ENCODE measurements at places on chromosomes 5 and 9.
A peak's percentile ranks its signal among the peaks of the same experiment; 100 is the strongest.

DNA sequence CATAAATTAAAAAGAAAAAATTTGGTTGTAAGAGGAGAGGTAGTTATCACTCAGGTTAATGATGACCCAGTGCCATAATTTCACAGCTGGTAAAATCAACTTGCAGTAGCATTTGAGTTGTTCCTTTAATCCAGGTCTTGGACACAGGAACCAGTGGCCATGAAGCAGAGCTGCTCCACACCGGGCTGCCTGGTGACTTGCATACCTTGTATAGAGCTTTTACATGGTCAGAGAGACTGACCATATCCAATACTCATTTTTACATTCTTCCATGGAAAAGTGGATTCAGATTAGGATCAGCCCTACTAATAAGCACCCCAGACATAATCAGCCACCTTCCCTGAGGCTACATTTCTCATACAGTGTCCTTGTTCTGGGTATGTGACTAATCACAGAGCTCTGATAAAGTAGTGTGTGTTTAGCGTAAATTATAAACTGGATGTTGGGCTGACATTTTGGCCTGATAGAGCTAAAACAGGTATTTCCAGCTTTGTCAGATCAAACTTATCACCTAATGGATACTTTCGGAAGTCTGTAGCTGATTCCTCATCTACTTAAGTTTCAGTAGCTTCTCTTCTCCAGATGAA is 77.0 kb upstream of the ZSWIM6 start:
- no peak for DNase-seq
- H3K27ac ChIP-seq = no peak overlapping the region
- H3K36me3 ChIP-seq = no peaks in the 10 kb centered on the region
- no peak overlapping the region for H3K4me3 ChIP-seq

DNA sequence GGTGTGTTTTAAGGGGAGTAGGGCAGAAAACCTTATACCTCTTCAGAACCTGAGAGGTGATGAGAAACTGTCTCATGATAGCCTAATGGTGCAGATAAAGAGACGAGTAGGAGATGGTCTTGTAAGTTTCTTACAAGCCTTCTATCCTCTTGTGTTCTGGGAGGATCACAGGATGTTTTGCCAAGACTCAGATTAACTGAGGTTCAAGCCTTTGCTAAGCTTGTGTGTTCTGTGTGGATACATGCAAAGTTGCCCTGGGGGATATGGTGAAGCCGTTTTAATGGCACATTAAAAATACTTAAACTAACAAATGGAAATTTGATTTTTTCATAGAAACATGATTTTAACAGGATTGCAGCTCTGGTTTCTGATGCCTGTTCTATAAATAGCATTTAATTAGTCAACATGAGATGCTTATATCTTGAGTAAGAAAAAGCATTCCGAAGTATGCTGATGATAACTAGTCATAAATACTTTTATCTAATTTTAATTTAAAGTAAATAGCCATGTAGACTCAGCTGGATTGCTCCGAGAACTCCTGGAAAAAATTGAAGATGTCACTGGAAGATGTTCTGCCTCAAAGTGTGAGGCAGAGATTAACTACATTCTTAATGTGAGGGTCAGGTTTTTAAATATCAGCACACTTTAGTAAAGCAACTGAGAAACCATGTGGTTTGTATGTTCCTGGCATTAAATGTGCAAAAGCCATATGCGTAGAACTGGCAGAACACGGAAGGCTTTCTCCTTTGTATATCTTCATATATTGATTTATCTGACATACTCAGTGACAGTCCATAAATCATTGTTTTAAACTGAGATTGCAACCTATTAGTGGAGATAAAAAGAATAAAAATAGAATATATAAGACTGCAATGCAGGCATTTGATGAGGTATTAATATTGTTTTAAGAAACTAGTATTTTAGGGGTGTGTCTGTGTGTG is 53.7 kb downstream of the IPO11 start:
- no peak overlapping the region for H3K4me3 ChIP-seq
- H3K27me3 ChIP-seq = no peaks in the 10 kb centered on the region
- peaks cover 8% of the 10 kb centered on the region for H3K36me3 ChIP-seq
- no peak for DNase-seq
- H3K27ac ChIP-seq = no peak overlapping the region

- DNase-seq = no peak
- no peaks in the 10 kb centered on the region for H3K4me1 ChIP-seq
- H3K27me3 ChIP-seq = no peaks in the 10 kb centered on the region
- no peak overlapping the region for H3K27ac ChIP-seq
- no peak overlapping the region for H3K4me3 ChIP-seq
These were observed 654.6 kb downstream of the ELAVL2 start for GRCh38 chr9:23171479-23171878.

DNA sequence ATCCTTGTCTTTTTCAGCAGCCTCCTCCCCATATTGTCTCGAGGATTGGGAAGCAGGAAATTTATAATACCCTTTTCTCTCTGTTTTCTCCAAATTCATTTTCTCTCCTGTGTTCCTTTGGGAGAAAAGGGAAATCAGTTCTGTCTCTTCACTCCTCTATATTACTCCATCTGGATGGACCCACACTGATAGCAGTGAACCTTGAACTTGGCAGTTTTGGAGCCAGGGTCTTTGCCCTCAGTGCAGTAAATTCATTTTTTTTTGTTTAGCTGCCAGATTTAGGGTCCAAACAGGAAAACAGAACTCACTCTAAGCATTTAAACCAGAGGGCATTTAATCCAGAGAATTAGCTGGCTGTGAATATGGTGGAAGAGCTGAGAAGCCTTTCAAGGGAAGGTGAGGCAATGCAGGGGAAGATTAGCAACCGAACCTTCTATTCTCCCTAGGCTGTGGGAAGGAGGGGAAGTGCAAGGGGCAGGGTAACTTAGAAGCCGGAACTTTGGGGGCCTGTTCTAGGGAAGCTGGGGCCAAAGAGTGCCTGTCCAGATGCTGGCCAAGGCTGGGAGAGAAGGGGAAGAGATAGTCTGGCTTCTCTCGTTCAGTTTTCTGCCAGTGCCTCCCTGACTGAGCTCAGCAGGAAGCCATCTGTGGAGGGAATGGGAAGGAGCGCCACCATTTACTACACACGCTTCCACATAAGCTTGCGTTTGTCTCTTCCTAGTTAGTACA is 16.3 kb upstream of the NPR2 start:
- H3K4me1 ChIP-seq = peaks cover 8% of the 10 kb centered on the region
- no peaks in the 10 kb centered on the region for H3K27me3 ChIP-seq
- H3K27ac ChIP-seq = no peak overlapping the region
- DNase-seq = no peak
- H3K36me3 ChIP-seq = no peaks in the 10 kb centered on the region

- no peaks in the 10 kb centered on the region for H3K27me3 ChIP-seq
- H3K36me3 ChIP-seq = no peaks in the 10 kb centered on the region
- H3K4me3 ChIP-seq = no peak overlapping the region
- H3K27ac ChIP-seq = no peak overlapping the region
- DNase-seq = no peak
These were observed 12.6 kb downstream of the SIL1 start for GRCh38 chr5:139185589-139185988.

GRCh38 chr5:155004138-155004744 is 9.3 kb upstream of the KIF4B start:
- H3K27me3 ChIP-seq = no peaks in the 10 kb centered on the region
- no peak overlapping the region for H3K27ac ChIP-seq
- no peak for DNase-seq
- no peaks in the 10 kb centered on the region for H3K4me1 ChIP-seq
- H3K36me3 ChIP-seq = no peaks in the 10 kb centered on the region
- no peak overlapping the region for H3K4me3 ChIP-seq

DNA sequence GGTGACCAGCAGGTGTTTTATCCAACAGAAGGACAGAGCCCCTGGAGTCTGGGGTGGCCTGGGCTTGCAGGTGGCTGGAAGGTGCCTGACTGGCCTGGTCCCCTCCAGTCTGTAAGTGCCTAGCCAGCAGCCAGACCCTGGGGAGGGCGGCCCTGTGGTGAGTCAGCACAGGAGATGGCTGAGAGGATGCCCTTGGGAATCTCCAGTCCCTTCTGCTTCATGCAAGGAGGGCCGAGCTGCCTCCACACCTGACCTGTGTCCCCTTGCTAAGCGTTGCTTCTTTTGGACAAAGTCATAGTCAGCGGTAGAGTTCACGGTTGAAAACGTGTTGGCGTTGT is 20.2 kb downstream of the OBP2B start:
- no peak overlapping the region for H3K4me3 ChIP-seq
- no peaks in the 10 kb centered on the region for H3K27me3 ChIP-seq
- no peaks in the 10 kb centered on the region for H3K4me1 ChIP-seq
- H3K27ac ChIP-seq = no peak overlapping the region

DNA sequence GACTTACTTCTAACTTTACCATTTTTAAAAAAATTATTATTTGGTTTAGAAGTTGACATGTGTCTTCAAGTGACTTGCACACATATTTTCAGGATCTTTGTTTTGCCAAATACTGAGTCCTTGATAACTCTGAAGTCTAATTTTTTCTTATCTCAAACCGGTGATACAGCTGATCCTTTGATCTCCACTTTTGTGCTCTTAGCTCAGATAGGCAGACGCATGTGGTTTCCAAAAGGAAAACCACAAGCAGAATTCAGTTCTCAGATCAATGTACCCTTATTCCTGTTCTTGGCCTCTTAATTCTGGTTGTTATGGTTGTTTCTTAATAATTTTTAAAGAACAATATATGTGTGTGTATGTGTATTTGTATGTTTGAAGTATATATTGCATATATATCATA is 238.3 kb upstream of the EDIL3 start:
- H3K36me3 ChIP-seq = no peaks in the 10 kb centered on the region
- H3K27me3 ChIP-seq = no peaks in the 10 kb centered on the region
- no peak overlapping the region for H3K4me3 ChIP-seq
- H3K4me1 ChIP-seq = no peaks in the 10 kb centered on the region

GRCh38 chr5:83608122-83608521 is 112.5 kb downstream of the HAPLN1 start:
- H3K4me3 ChIP-seq = no peak overlapping the region
- no peak overlapping the region for H3K27ac ChIP-seq
- no peak for DNase-seq
- no peaks in the 10 kb centered on the region for H3K27me3 ChIP-seq

DNA sequence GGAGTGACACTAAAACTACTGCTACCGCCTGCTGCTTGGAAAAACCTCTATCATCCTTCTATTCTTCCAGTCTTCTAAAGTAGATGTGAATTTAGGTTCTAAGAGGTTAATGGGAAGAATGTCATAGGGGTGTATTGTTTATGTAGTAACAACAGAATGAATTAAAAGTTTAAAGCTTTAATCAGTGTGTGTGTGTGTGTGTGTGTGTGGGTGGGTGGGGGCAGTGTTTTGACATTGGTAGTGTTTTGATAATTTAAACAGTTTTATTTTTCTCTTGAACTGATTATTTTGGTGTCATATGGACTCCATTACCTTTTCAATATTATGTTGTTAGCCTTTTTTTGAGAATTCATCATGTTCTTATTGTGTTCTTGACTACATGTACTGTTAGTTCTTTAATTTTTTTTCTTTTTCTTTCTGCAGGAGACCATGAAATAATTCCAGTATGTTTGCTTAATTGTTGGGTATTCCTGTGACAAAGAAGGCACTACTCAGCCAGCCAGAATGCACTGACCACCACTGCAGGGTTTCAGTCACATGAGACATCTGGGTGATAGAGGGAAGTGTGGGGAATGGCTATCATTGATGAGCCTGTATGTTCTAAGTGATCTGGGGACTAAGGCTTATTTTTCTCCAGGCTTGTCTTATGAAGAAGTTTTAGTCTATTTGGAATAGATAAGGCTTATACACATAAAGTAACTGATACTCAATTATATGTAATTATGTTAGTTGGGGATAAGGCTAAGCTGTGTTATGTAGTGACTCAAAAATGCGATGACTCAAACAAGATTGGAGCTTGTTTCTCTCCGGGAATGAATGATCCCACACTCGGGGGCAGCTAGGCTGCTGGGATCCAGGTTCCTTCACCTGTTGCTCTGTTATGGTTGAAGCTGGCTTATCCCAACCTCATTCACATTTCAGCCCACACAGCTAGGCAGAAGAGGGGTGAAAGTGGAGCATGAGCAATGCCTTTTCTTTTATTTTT is 50.2 kb upstream of the ACTBL2 start:
- DNase-seq = no peak
- H3K4me3 ChIP-seq = no peak overlapping the region
- no peaks in the 10 kb centered on the region for H3K36me3 ChIP-seq
- H3K27ac ChIP-seq = no peak overlapping the region
- no peaks in the 10 kb centered on the region for H3K27me3 ChIP-seq

GRCh38 chr9:114779352-114779845 is 26.4 kb downstream of the TNFSF15 start:
- no peak overlapping the region for H3K27ac ChIP-seq
- no peaks in the 10 kb centered on the region for H3K36me3 ChIP-seq
- peak; percentile 10 for DNase-seq
- H3K4me3 ChIP-seq = no peak overlapping the region

- peaks cover 21% of the 10 kb centered on the region for H3K36me3 ChIP-seq
- no peak for DNase-seq
- H3K4me1 ChIP-seq = peaks cover 8% of the 10 kb centered on the region
These were observed 10.1 kb downstream of the RNF145 start for GRCh38 chr5:159199225-159199624.

- no peak for DNase-seq
- no peak overlapping the region for H3K4me3 ChIP-seq
- H3K27me3 ChIP-seq = no peaks in the 10 kb centered on the region
- no peaks in the 10 kb centered on the region for H3K36me3 ChIP-seq
- no peak overlapping the region for H3K27ac ChIP-seq
- H3K4me1 ChIP-seq = no peaks in the 10 kb centered on the region
These were observed 52.7 kb downstream of the ITGA1 start for GRCh38 chr5:52840277-52841050.

DNA sequence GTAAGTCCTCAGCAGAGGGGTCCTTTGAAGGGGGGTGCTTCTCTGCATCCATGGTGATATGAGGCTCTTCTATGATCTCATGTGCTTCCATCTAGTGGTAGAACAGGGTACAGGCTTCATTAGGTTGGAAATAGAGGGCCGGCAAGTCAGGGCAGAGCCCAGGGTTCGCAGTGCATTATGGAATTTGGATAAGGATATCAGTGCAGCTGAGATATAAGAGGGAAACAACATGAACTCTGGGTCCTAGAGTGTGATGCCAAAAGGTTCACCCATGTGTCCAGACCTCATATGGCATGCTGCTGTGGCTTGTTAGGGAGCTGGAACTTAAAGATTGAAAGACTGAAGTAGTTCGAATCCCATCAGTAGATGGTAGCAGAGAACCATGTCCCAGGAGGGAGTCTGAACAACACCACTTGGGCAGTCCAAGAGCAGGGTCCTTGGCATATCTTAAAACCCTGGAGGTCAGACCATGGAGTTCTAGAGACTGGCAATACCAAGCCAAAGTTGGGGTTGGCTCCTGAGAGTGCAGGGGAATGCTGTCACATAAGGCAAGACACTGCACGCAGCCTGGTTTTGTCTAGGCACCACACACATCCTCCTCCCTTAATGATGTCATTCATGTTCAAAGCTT is 2.3 kb downstream of the FAM221B start:
- peak; percentile 57 for DNase-seq
- peaks cover 4% of the 10 kb centered on the region for H3K4me1 ChIP-seq
- H3K27me3 ChIP-seq = no peaks in the 10 kb centered on the region
- H3K36me3 ChIP-seq = no peaks in the 10 kb centered on the region

- peaks cover 57% of the 10 kb centered on the region for H3K27me3 ChIP-seq
- no peaks in the 10 kb centered on the region for H3K36me3 ChIP-seq
- DNase-seq = no peak
These were observed at the start of gene MCTP1 for GRCh38 chr5:95284572-95285408. TSS of gene MCTP1 (minus strand) at chr5:95285094.
